ENCODE measurements at places on chromosomes 16 and 17.
A peak's percentile ranks its signal among the peaks of the same experiment; 100 is the strongest.

- peak; percentile 95 for DNase-seq
These were observed 91.5 kb upstream of the TMEM97 start for GRCh38 chr17:28227316-28228108.

DNA sequence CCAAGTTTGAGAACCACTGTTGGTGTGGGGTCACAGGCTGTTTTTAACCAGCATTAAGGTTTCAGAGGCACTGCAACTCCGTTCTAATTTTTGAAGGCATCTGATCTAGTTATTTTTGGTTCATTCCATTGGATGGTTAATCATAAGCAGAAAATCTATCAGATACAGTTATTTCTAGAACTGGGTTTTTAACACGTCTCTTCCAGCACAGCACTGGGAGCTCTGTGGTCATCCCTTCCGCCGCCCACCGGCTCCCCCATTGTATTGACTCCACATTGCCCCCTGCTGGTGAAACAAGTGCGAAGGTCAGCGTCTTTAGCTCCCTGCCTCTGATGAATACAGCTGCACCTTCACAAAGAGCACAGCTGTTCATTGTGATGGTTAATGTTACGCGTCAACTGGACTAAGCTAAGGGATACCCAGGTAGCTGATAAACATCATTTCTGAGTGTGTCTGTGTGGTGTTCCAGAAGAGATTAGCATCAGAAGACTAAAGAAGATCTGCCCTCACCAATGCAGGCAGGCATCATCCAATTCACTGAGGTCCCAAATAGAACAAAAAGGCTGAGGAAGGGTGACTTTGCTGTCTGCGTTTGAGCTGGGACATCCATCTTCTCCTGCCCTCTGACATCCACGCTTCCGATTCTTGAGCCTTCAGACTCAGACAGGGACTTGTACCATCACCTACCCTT, 8.5 kb downstream of the CCL18 start:
- DNase-seq = peak; percentile 2

DNA sequence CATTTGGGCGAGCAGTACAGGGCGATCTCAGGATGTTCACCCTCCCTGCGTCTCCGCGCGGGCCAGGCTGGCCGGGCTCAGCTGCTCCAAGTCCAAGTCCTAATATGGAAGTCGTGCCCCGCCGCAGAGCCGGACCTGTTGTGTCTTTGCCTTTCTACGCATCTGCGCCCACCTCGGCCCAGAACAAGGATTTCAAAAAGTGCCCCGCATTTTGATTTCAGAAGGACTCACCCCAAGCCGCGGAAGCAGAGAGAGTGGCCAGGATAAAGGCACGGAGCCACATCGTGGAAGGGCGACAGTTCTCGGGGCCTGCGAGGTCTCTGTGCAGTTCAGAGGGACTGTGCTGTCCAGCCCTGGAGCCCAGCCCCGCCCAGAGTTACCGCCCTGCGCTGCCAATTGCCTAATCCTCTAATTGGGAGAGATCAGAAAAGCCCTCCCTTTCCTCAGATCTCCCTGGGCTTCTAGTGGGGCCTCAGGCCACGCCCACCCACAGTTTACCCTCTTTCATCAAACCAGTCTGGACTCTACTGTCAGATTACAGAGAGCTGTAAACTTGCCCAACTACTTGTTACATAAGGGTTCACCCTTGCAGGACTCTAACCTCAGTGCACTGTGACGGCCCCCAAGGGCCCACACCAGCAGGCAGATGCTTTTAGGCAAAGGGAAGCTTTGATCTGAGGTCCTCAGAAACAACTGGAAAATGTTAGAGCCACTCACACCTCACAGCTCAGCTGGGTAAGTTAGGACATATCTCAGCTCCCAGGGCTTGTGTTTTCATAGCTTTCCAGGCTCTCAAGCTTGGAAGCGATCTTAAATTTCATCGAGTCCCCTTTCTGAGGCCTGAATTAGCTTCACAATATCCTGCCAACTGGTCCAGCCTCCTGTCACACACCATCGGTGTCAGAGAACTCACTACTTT, at the start of gene CES1:
TSS of gene CES1 (minus strand) at position 324 of the 919 bp plus-strand sequence. CDS start at position 283, 41 bp downstream.
- no peak for DNase-seq

DNA sequence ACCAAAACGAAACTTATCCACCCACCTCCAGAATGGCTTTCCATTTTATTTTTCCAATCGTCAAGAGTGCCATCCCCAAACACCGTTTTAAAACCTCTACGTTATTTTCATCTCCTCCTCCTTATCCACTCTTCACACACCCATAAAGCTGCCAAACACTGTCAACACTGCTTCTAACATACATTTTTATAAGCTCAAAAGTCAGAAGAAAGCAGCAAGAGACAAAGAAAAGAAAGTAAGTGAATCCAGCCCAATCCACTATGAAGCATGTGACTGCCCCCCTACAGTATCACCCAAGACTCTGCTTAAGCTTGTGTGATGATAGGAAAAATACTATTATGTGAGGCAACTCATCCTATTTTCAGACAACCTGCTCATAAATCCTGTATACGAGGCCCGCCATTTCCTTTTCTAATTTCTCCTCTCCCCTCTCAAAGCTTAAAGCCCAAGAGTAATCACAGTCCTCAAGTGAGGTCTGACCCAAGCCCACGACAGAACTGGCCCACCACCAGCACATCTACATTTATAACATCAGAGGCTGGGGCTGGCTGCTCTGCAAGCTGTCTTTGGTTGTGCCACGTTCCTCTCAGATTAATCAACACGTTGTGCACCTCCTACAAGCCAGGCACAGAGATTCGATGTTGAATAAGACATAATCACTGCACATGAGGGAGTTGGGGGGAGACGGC, 16.3 kb downstream of the USP31 start:
- DNase-seq = no peak

DNA sequence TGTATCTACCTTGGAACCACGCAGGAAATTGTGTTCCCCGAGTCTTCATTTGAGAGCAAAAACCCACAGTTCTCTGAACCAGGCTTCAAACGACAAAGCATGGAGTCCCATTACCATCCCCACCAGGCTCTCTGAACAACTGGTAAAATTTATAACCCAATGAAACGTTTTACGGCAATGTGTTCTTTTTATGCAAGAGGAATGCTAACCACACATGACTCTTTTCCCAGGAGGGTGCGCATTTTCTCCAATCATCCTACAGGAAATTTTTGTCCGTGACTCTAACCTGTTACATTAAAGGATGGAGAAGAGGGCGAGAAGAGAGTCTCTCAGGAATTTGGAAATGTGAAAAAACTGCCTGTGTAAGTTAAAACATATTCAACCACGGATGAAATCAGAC, 17.8 kb downstream of the STX8 start:
- no peak for DNase-seq

DNA sequence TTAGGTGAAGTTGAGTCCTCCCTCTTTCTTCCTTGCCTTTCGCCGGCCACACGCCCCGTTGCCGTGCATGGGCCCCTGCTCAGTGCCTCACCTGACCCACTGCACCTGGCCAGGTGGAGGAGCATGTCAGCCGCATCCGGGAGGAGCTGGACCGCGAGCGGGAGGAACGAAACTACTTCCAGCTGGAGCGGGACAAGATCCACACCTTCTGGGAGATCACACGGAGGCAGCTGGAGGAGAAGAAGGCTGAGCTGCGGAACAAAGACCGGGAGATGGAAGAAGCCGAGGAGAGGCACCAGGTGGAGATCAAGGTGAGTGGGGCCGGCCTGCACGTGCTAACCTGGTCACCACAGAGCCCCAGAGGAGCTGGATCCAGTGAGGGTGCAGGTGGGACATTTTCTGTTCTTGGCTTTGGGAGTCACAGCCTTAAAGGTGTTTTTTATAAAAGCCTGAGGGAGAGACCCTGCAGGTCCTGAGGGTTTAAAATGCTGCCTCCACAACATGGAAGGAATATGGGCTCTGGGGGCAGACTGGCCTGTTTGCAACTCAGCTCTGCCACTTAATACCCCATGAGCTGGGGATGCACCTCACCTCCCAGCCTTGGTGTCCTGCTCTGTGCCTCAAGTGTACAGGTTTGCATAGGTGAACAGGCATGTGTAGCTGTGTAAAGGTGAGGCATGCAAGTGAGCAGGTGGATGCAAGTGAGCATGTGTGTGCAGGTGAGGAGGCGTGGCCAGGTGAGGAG, 12.1 kb upstream of the DBNDD1 start:
- no peak for DNase-seq

- no peak for DNase-seq
These were observed 630 bp upstream of the HOXB2 start for GRCh38 chr17:48545539-48545938.

DNA sequence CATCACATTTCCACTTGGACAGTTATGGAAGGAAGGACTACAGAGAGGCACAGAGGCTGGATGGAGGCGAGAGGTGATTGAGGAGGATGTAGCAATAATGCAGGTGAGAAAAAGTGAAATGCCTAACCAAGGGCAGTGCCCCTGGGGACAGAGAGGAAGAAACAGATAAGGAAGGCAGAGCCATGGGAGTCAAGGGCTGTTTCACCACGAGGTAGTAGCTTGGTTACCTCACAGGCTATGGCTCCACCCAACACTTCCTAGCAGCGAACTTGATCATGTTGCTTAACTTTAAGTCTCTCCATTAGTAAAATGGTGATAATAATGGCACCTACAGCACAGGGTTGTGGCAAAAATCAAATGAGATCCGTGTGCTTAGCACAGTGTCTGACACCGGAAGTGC, 83.9 kb downstream of the YPEL2 start:
- DNase-seq = no peak

DNA sequence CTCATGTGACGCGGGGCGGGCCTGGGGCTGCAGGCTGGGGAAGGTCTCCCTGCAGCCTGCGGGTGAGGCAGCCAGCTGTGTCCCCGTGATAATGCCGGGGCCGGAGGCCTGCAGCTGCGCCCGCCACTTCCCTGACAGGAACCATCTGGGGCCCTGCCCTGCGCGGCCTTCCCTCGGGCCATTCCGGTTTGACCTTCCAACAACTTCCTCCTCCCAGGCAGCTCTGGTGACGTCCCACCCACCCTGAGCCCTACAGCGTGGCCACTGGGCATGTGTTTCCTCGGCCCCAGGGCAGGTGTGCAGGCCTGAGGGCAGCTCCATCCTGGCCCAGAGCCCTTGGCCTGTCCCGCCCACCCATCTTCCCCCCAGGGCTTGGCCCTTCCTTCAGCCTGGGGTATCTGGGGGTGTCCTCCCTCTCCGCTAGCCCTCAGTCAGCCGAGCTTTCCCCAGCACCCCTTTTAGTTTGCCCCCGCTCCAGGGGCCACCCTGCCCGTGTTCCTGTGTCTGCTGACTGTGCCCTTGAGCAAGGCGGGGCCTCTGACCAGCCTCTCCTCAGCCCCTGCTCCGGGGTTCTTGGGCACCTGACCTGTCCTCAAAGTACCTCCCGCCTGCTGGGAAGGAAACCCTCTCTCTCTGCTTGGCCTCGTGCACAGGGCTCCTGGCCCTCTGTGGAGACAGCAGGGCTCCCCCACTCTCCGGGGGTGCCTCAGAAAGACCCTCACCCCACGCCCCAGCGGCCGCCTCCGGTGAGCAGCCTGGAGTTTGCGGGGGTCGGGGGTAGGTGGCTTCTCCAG, at the start of gene CBFA2T3:
TSS of gene CBFA2T3 (minus strand) at position 190 of the 794 bp plus-strand sequence. CDS start 400 bp downstream, outside the sequence.
- DNase-seq = no peak

GRCh38 chr16:1914988-1915387, 3.2 kb downstream of the HS3ST6 start:
- DNase-seq = no peak

DNA sequence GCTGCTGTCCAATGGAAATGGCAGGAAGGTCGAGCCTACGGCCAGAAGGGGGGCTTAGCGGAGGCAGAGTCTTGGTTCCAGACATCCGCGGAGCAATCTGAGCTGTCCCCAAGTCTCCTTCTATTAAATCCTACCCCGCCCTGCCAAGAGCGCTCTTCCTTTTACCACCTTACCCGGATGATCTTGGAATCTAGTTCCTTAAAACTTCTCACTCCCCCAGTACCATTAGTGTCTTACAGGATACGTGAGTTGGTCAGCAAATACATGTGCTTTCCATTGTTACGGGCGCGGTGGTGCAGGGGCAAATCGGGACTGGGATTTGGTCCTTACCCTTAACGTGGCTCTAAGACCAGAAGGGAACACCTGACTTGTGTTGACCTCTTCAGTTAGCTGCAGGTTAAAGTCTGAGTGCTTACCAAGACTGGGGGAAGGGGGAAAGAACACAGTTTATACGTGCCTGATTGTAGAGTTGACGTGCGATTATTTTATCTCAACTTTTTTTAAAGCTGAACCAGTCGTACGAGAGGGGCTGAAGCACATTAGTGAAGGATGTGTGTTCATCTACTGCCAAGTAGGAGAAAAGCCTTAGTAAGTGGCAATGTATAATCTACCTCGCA, 495 bp downstream of the TXNDC17 start:
- no peak for DNase-seq

- DNase-seq = peak; percentile 41
These were observed 18.4 kb upstream of the MRPS23 start for GRCh38 chr17:57868007-57868909.

DNA sequence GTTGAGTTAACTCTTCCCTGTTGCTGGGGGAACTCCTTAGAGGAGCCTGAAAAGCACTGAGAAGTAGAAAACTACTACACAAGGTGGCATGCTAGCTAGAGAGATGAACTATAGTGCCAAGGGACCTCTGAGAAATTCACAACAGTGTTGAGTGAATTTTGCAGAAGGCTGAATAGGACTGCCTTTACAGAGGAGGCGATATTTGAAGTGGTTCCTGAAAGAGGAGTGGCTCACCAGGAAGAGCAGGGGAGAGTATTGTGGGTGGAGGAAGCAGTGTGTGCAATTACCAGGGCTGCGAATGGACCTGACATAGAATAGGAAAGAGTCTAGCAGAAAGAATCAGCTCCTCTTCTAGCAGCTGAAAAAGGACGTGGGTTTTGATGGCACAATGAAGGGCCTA, 66.4 kb downstream of the CDK5R1 start:
- DNase-seq = peak; percentile 46

DNA sequence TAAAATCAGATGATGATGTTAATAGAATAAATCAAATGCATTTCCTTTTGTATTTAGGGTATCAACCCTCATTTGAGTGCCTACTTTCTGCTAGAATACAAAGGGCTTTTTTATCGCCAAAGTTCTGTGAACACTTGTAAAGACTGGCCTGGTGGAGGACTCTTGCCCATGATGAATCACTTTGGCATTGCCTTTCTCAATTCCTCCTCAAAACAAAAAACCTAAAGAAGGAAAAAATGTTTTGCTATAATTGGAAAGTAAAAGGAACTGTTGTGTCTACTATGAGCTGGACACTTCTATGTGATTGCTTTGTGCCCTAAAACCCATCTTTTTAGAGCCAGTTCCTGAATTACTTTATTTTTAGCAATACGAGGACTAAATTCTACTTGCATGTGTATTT, 13.0 kb upstream of the DHRS11 start:
- DNase-seq = no peak

GRCh38 chr17:82333279-82334171, at the start of gene SECTM1:
Gene SECTM1 (minus strand): TSS chr17:82333766. CDS start chr17:82327240, 6,526 bp downstream.
- no peak for DNase-seq

DNA sequence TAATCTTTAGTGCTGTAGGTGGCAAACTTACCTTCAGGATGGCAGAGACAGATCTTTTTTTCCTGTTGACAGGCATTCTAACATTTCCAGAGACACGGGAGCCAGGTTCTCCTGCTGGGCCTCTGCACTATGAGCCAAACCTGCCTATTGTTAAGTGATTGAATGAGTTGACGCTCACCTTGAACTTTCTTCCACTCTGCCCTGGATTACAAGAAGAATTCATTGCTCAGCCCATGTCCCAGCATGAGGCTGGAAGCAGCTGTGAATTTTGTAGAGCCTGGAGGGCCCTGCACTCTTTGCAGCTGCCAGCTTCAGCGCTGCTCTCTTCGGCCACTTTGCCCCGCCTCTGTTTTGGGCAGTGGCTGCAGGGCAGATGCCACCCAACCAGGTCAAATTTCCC, 9.4 kb upstream of the SLC7A5 start:
- no peak for DNase-seq

GRCh38 chr17:77527836-77528505, 387.2 kb downstream of the SEC14L1 start:
- no peak for DNase-seq

GRCh38 chr17:492022-492413, 139.4 kb upstream of the RPH3AL start:
- DNase-seq = no peak

Measured in DMS153 (cell line).